ENCODE measurements at places on chromosomes 3 and 15.
A peak's percentile ranks its signal among the peaks of the same experiment; 100 is the strongest.

- DNase-seq, result peak; percentile 91
Measured at GRCh38 chr3:10189557-10190354, 25.0 kb downstream of the IRAK2 start.

DNA sequence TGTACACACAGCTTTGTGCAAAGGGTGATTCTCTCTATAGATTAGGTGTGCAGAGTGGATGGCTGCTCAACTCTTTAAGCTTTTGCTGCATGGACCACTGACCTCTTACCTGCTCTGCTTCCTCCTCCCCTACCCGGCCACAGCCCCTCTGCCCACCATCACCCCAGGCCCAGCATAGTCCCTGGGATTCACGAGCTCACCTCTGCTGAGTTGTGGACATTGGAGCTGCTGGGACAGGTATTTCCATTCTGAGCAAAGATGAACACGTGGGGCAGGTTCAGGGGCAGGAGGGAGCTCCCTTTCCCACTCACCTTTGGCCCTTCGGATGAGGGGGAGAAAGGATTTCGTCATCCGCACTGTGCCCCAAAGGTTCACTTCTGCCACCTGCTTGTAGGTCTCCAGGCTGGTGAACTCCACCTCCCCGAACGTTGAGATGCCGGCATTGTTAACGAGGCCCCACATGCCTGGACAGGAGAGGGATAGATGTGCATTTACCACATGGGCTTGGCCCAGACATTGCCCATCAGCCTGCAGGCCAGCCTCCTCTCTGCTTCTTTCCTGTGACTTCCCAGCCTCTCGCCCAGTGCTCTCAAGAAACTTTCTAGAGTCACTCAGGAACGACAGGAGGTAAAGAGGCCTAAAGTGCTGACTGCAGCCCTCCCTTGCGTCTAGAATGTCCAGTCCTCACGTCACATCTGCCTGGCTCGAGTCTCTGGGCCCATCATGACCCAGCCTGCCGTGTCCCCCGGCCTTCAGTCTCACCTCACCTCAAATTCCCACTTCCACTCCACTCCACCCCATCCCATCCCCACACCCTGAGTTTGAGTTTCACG lies 41.6 kb downstream of the BDH1 start:
- DNase-seq, result no peak

DNA sequence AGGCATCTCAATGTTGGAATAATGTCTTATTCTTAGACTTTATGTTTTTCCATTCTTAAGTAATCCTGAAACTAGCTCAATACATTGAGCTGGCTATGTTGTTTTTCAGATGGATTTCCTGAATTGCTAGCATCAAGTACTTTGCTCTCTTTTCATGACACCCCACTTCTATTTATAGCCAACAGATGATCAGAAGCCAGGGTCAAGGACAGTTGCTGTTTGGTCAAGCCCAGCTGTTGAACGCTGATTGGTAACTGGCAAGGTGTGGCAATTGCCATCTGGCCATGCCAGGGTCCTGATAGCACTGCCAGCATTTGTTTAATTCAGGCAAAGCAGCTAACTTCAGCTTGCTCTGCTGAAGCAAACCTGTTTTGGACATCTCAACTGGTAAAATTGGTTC lies 46.2 kb upstream of the PLCL2 start:
- DNase-seq, result no peak

- DNase-seq, result peak; percentile 75
Measured at GRCh38 chr15:51030649-51031316, 63.9 kb downstream of the TNFAIP8L3 start.

- DNase-seq, result no peak
Measured at GRCh38 chr3:187551416-187551815, 118.8 kb downstream of the SST start.
